ENCODE measurements at places on chromosomes 6 and 20.

DNA sequence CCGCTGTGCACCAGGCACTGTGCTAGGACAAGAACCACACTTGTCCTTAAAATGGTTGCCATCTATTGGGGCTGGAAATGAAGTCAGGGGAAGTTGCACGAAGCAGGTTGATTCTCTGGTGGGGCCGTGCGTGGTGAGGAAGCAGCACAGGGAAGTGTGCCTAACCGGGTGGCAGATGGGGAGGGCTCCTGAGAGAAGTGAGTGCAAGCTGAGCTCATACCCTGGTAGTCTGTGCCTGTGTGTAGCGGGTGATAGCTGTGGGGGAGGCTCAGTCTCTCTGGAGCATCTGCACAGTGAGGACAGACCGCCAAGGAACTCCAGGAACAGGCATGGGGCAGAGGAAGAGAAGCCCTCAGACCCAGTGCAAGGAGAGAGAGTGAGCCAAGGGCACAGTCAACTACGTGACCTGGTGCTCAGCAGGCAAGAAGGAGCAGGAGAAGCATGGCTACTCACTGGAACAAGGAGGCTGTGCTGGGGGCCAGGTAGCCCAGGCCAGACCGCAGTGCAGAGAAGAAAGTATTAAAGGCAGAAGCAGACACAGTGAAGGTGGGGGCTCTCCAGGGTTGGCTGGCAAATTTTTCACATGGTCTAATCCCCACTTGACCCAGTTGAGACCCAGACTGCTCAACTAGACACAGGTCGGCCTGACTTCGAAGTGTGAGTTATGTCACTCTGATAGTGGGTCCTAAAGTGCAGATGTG, 155.0 kb downstream of the CDH26 start:
- no peak for DNase-seq

- no peak for DNase-seq
Observed at GRCh38 chr20:40547483-40548091, 141.4 kb downstream of the MAFB start.

DNA sequence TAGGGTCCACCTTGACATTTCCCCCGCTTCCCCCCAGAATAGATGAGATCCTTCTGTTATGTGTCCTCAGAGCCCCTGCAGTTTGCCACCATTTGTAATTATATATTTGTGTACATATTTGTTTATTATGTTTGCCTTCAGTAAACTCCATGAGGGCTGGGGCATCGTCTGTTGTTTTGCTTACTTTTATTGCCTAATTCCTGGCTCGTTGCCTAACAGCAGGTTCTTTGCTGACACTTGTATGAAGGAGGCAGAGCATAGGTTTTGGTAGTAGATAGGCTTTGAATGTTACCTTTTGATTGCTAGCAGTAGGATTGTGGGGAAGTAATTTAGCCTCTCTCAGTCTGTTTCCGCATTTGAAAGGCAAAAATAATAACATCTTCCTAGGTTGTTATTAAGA, 9.9 kb downstream of the MAP3K4 start:
- DNase-seq, result peak; percentile 21

GRCh38 chr20:56347628-56348304, 11.0 kb upstream of the FAM210B start:
- no peak for DNase-seq

DNA sequence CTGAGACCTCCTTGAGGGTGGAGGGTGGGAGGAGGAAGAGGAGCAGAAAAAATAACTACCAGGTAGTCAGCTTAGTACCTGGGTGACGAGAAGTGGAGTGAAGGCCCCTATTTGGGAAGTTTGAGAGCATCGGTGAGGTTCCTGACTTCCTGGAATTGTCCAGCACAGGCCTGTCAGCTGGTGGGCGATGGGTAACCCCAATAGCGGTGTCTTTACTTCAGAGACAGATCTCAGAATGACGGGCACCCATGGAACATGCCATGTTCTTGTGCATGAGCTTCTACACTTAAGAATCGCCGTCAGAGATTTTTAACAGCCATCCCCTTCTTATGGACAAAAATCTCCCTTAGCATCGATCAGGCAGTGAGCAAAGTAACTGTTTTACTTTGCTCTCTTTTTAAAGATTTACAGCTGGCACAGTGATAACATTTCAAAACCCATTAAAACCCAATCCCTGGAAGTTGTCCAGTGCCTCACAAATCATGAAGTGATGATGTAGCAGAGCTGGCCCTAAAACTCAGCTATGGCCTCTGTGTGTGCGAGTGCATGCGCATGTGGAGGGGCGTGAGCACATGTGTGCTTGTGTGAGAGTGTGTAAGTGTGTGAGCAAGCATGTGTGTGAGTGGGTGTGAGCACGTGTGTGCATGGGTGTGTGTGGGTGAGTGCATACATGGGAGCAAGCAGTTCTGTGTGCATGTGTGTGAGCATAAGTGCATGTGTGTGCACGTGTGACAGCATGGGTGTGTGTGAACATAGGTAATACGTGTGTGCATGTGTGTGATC, 85.2 kb downstream of the DLL1 start:
- DNase-seq, result no peak

GRCh38 chr20:13644010-13644409, 5.3 kb upstream of the TASP1 start:
- DNase-seq, result peak; percentile 84

DNA sequence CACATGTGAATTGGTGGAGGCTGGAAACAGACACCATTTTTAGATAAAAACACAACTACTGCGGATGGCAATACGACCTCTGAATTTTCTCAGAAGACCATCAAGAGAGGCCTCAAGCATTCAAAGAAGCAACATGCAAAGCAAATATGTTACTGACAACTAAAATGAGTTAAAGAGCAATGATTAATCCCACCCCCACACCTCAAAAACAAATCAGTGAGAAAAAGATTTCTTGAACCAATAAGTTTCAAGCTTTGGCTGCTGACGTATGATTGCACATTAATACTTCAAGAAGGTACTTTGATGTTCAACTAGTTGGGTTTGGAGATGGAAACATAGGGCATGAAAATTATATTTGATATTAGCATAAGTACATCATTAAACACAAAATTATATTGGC, 982 bp downstream of the MMUT start:
- DNase-seq, result no peak

DNA sequence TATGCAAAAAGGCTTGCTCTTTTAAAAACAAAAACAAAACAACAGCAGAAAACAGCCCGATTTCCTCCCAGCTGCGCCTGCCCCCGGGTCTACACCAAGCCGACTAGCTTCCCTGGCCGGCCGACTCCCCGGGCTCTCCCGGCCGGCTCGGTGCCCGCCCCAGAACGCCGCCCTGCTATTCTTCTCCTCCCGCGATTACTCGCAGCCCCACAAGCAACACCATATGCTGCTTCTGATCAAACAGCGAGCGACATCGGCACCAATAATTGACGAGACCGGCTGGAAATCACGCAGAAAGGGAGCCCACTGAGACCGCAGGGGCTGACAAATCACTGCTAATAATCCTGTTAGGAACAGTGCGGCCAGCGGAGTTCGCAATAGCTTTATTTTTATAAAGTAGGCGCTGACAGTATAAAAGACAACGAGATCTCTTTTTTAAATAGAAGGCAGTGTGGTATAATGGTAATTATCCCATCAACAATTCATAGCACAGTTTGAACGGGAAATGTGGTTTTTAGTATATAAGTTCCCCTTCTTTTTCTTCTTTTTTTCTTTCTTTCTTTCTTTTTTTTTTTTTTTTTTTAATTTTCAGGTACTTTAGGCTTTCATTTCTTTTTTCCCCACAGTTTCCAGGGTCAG, 3.3 kb downstream of the SIM1 start:
- peak; percentile 70 for DNase-seq

DNA sequence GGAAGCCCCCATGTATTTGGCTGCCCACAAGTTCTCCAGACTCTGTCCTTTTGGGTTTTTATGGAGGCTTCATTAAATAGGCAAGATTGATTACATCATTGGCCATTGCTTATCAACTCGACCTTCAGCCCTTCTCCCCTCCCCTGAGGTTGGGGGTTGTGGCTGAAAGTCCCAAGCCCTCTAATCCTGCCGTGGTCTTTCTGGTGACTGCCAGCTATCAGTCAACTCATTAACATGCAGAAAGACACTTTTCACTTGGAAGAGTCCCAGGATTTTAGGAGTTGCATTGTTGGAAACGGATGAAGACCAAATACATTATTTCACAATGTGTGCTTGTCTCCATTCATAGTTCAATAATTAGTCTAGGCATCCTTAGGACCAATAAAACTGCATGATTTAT, 9.5 kb downstream of the CDC5L start:
- no peak for DNase-seq

DNA sequence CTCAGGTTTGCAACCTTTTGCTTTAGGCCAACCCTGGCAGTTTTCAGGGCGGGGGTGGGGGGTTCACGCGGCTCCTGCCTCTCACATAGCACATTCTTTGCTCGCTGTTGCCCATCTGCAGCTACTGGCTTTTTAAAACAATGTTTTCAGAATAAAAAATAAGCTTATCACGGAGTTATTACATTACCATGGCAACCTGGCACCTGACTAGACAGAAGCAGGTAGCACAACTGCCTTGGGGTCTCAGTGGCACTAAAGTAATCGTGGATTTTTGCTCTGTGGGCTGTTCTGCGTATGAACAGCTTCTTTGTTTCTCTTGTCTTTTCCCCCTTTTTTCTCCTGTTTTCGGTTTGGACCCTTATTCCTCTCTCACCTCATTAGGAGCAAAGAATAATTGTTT, 9.1 kb upstream of the MANBAL start:
- no peak for DNase-seq

DNA sequence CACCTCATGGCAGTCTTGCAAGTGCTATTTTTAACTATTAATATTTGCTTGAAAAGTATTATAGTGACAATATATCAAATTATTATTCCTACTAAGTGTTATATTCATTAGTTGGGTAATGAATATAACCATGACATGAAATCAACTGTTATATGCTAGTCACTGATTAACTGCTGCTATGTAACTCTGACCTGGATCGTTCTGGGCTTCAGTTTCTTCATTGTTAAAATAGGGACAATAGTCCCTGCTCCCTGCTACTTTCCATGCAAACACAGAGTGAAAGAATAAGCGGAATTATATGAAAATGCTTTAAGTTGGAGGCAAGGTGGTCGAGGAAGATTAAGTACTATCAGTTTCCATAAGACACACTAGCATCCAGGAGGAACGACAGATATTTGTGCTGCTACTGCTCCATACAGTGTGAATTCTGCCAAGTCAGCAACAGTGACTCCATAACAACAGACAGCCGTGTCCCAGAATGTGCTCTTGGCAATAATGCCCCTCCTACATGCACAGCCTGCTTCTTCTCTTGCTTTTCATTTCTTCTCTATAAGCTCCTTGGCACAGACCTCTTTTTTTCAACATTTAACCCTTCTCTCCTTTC, 107.2 kb downstream of the CHD6 start:
- no peak for DNase-seq

DNA sequence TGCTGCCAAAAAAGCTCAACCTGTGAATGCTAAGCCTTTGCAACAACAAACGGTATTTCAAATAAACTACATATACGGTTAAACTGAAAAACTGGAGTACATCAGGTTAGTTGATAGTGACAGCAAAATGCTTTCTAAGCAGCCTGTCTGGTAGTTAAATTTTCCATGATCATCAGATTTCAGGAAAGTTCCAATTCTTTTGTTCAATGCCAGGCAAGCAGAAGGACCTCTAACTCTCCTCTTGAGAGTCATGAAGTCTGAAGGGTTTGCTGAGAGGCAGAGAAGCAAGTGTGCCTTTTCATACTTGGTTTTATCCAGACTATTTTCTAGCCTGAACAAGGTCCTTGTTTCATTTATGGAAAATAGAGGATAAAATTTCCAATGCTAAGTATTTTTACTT, 4.5 kb downstream of the FLRT3 start:
- no peak for DNase-seq

GRCh38 chr20:22925613-22925983, 109.5 kb upstream of the SSTR4 start:
- DNase-seq, result no peak

GRCh38 chr6:71011871-71012371, 55.1 kb upstream of the B3GAT2 start:
- DNase-seq, result no peak

DNA sequence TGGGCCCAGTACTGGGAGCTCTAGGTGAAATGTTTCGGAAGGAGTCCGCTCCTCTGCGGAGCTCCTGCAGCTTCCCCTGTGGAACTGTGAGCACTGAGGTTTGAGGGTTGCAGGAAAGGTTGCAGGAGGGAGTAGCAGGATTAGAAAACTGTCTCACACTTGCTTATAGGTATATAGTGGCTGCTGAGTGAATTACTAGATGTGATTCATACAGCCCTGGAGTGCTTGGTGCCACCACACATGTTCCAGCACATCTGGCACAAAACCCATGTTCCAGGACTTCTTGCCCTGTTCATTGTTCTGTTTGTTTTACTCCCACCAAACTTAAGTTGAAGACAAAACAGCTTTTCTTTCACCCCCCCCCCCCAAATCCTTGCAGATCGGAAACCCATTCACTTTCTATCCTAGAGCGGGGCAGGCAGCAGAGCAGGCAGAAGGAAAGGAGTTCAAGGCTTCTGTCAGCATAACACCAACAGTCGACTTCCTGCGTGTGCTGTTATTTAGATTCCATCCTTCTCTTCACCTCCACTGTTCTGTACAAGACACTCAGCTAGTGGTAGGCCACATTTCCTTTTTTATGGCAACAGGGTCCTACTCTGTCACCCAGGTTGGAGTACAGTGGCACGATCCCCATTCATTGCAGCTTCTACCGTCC, 669 bp upstream of the PEX6 start:
- no peak for DNase-seq

- no peak for DNase-seq
Observed at GRCh38 chr6:3202999-3203696, 24.3 kb downstream of the TUBB2B start.

DNA sequence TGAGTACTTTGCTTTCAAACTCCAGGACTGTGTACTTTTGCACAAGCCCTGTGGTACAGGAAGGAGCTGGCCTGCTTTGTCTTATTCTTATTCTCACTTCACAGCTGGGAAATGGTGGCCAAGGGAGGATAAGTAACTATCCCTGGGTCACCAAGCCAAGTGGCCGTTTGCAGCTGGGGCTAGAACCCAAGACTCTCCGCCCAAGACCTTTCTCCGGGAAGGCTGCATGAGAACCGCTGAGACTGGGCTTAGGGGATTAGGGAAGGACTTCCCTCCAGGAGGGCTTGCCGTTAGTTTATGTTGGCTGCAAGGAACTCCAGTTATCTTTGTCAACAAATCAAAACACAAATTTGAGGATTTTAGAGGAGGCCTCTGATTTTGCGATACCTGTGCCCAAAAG, 343.2 kb upstream of the RNF24 start:
- no peak for DNase-seq

- no peak for DNase-seq
Observed at GRCh38 chr6:136506124-136506799, 44.0 kb downstream of the MAP7 start.

- no peak for DNase-seq
Observed at GRCh38 chr20:36051318-36052116, 83.1 kb downstream of the CNBD2 start.

DNA sequence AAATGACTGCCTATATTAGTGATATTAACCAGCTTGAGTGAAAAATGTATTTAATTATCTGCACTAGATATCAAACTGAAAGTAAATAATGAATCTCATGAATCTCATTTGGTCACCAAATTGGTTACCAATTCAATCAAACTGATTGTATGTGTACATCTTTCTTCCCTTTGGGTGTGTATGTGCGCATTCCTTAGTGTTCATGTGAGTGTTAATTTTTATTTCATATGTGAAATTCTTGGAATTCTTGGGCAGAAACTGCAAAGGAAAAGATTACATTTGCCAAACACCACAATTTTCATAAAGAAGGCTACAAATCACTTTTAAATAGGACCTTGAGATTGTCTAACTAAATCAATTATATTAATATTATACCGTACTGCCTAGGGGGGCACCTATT, 648.4 kb upstream of the MARCKS start:
- DNase-seq, result no peak
